NCI-H2029 treated with DMSO at 0.1 percent for 48 hours (cell line): ENCODE measurements at places on chromosomes 11 and 22.

DNA sequence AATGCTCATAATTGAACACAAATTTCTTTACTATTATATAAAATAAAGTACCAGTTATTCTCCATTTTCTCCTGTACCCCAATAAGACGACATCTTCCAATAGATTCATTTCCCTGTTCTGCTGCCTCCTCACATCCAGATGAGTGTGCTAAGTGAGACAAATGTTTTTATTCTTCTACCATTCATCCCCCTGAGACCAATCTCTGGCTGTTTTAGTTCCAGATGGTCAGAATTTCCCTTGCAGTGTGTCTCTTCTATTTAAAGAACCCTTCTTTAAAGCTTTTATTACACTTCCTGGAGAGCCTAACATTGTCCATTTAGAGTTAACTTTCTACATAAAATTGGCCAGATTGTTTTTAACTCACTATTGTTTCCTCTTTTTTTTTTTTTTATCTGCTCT is 41.2 kb upstream of the GLYATL1 start:
- DNase-seq: no peak

- no peak for DNase-seq
Measured at GRCh38 chr11:127738771-127739286, 738.3 kb upstream of the KIRREL3 start.

GRCh38 chr11:79388201-79388600 is 52.6 kb downstream of the TENM4 start:
- no peak for DNase-seq

DNA sequence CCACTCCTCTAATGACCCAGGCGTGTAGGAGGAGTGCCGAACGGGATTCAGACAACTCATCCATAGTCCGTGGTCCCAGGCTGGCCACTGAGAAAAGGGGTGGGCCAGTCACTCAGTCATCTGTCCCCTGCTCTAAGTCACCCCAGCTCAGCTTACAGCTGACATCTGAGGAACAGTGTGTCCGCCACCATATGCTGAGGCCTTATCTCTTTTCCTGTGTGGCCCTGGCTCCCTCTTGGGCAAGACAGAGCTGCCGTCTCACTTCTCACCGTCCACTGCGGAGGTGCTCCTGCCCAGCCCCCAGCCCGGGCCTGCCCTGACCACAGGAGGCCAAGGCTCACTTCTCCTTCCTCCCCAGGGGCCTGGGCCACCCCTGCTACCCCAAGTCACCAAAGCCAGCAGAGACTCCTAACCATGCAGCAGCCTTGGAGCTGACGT is 6.8 kb downstream of the CCDC86 start:
- DNase-seq: no peak

DNA sequence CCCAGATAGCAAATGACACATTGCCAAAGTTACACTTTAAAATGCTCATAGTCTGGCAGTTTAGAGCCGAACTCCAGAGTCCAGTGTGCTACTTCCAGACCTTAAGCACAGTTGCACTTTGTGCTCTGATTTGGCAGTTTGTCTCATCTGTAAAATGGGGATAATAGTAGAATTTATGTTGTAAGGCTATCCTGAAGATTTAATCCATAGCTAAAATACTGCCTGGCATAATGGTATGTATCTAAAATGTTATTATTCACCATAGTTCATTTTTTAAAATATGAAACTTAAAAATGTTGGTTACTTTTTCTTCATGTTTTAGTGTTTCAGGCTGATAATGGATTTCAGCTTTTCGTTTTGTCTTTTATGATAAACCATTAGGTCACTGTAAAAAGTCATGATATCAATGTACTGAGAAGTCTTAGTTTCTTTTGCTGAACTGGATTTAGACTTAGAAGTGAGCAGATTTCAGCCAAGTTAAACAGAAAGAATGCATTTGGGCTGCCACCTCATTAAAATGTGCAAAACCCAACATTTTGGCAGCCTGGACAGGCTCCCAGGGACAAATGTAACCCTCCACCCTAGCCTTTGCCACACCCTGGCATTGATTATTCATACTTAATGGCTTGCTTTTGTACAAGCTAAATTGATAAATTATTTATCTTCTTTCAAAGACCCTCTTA is 933 bp downstream of the OLFML1 start:
- no peak for DNase-seq

DNA sequence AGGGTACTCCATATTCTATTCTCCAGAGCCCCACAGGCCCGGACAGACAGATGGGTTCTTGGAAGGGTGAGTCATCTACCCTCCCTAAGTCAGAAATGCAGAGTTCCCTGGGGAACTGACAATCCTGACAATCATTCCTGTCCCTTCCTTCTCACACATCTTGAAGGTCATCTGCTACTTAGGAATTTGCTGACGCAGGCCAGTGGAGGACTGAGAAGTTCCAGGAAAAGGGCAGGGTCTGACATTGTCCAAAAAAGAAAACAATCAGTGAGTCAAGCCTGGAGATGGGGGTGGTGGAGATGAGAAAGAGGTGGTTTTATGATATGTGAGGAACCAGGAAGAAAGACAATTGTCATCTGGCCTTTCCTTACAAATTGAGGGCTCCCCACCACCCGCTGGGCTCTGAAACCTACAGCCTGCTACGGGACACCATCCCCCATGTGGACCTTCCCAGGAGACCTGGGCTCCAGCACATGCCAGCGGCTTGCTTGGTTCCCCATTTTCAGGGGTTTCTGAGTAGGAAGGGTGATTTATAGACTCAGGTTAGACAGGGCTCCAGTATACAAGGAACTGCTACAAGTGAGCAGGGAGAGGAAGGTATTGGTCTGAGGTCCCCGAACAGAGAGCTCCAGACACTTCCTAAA is 12.9 kb downstream of the CD59 start:
- no peak for DNase-seq

- DNase-seq: no peak
Measured at GRCh38 chr11:130124096-130124495, 35.5 kb upstream of the ST14 start.
